ENCODE measurements at places on chromosomes 7 and 10. TPM values are rescaled to one million over a fixed set of nuclear protein-coding genes. Genes with fewer than 3 reads are reported as not detected.

The CPED1 gene
- total RNA-seq, result 21.5 TPM

The SRGN gene
- total RNA-seq, result 0.34 TPM

DNA sequence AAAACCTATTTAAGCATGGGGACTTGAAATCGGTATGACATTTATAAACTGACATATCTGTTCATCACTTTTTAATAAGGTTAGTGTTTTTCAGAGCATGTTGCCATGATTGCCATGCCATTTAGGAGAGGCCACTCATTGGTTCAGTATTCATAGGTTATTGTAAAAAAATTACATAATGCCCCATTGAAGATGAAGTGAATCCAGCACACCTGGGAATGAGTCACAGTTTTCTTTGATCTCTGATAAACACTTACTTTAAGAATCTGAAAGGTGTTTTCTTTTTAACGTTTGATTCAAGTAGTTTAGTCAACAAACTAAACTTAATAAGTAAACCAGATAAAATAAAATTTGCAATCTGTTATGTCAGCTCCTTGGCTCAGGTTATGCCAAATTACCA lies 278.3 kb downstream of the ARL4A start:
- no peak for DNase-seq

- DNase-seq, result no peak
Measured at GRCh38 chr7:4240520-4241303, 441.4 kb upstream of the FOXK1 start.
